ENCODE measurements at places on chromosomes 3 and 15.
A peak's percentile ranks its signal among the peaks of the same experiment; 100 is the strongest.

DNA sequence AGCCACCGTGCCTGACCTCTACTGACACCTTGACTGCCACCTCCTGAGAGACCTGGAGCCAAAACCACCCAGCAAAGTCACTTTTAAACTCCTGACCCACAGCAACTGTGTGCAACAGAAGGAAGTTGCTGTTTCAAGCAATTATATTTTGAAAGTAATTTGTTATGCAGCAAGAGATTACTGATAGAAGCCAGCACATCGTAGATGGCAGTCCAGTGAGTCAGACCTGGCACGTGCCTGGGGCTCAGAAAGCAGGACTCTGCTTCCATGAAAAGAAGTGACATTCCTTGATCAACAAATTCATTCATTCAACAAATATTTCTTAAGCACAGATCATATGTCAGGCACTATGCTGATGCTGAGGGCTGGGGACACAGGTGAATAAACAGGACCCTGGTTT, 5.7 kb upstream of the CSPG4 start:
- DNase-seq = no peak

DNA sequence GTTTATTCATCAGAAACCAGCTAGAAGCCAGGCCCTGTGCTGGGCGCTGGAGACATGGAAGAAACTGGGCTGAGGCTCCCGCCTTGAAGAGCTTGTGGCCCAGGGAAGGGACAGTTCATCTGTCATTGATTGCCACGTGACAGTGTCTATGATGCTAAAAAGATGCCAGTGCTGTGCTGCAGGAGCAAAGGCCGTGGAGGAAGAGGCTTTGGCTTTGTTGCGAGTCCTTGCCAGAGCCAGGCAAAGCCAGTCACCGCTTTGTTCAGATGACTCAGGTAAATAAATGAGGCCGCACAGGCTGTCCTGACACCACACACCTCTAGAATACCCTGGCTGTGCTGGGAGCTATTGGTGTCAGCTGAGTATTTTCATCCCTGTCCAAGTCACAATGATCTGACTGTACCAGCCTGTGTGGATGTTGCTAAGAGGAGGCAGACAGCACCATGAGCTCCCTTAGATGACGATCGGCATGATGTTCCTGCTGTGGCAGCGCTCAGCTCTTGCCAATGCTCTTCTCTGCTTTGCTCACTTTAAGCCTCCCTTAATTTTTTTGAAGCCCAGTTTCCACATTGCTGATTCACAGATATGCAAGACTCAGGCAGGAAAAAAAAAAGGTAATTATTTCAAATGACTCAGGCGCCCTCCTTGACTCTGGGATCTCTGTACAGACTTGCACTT, 77.5 kb downstream of the CCNL1 start:
- DNase-seq = no peak

GRCh38 chr3:117919621-117920020, 1115.0 kb downstream of the IGSF11 start:
- DNase-seq = no peak

DNA sequence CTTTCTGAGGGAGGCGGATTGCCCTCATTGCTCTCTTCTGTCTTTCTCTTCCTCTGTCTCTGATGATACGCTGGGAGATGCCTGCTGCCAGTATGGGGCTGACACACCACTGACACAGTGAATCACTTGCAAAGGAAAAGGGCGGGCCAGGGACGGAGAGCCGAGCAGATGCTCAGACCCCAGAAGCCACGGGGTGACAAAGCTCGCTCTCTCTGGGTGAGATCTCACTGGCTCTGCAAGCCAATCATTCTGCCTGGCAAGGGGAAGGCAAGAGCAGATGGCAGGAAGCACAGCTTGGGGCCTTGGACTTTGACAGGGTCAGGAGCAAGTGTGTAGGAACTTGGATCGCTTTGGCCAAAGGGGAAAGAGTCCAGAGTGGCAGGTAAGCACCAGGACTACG, 198.7 kb downstream of the NTRK3 start:
- DNase-seq = peak; percentile 54

DNA sequence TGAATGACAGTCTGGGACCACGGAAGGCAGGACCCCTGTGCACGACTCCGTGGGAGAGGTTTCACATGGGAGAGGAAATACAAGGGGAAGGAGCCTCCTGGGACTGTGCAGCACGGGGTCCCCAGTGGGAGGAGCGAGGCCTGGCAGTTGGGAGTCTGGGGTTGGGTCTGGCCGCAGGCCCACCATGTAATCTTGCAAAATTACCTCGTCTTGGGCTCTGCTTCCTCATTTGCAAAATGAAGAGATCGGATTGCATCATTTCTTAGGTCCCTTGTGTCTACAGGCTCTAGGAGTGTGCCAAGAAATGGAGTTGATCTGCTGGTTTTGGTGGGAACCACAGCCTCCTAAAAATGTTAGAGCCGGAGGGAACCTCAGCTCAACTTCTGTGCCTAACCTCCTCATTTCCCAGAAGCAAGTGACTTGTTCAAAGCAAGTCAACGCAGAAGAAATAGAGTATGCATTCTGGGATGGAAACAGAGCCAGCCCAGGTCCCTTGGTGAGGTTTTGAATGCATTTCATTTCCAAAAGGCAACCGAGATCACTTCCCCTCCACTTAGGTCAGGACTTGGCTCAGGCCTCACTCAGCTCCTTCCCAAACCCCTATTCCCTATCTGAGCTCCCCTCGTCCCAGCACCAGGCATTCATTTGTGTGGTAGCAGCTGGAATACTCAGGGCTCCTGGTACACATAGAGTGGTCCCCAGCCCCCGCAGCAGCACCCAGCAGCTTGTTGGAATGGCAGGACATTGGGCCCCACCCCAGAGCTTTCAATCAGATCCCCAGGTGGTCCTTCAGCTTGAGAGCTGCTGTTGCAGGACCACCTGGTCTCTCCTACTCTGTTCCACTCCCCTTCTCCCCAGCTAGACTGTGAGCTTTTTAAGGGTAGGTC, 267.7 kb downstream of the XXYLT1 start:
- DNase-seq = peak; percentile 11

DNA sequence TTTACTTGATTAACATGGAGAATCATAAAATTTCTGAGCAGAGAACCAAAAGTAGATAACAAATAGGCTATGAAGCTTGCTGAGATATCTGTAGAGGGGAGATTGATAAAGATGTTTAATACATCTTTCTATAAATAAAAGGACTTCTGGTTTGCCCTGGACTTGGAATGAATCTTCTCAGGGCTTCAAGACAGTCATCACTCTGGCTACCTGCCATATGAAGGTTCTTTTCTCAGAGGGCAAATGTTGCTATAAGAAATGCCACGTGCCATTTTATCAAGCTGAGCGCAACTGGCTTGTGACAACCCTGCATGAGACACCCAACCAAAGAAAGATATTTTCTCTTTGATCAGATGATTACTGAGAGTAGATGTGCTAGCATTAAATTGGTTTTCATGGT, 192.5 kb downstream of the WNT5A start:
- no peak for DNase-seq

DNA sequence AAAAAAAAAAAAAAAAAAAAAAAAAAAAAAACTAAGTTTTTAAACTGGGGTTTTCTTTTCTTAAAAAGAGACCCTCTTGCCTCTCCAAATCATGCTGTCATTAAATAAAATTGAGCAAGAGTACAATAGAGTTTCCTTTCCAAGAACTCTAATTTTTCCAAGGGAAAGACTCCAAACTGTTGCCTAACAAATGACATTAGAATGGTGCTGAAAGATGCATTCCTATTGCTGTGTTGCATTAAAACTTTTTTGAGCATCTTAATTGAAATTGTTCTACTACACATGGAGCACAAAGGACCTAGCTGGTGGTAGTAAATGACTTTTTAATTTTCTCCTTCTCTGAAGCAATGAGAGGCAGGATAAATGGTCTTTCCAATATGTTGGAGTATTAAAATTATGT, 469.1 kb upstream of the ARHGEF26 start:
- no peak for DNase-seq

- peak; percentile 76 for DNase-seq
Observed at GRCh38 chr15:86183596-86184491, 104.2 kb downstream of the AGBL1 start.

- DNase-seq = no peak
Observed at GRCh38 chr3:187522293-187522692, 147.9 kb downstream of the SST start.

DNA sequence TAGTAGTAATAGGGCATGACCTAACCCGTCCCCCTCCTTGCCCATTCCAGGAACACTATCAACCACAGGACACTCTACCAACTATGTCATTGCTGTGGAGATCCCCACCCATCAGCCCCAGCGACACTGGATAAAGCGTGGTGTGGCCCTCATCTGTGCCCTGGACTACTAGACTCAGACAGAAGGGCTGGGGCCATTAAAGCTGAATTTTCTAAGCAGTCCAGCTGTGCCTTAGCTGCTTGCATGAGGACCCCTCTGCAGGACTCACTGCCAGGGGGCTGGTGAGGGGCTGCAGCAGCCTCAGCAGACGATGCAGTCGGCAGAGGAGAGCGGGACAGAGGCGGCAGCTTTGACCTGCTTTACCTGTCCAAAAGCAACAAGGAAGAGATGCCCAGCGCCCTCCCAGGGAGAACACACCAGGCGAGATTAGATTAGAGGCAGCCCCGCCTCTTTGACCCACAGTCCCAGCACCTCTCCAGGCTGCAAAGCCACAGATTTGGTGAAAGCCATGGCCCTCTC, 44.6 kb downstream of the SEMA3G start:
- no peak for DNase-seq

DNA sequence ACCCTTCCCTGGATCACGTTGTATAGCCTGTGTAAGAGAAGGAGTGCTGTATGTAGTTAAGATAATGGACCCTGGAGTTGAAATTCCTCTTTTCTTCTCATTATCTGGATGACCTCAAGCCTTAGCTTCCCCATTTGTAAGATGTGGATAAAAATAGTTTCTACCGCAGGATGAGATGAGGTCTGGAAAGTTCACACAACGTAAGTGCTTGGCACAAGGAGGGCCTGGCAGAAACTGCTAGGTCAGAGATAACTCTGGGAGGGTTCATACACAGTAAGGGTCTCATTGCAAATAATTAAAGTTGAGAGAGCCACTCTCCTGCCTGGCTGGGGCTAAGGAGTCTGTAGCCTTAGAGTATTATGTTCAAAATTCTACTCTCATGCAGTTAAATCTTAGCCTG, 214.4 kb downstream of the LRTM1 start:
- no peak for DNase-seq

DNA sequence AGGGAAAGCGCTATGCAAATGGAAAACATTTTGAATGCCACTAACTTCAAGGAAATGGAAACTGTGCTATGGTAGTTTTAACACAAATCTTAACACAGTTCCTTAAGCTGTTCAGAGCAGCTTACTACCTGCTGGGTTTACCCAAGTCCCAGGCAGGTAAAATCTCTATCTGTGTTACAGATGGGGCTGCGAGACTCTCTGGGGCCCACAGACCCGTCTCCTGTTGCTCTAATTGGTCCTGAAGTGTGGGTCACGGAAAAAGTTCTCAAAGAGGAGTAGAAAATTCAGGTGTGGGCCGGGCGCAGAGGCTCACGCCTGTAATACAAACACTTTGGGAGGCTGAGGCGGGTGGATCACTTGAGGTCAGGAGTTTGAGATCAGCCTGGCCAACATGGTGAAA, 16.9 kb upstream of the ZFYVE19 start:
- no peak for DNase-seq

- DNase-seq = no peak
Observed at GRCh38 chr3:193944518-193944884, 191.4 kb upstream of the HES1 start.

- no peak for DNase-seq
Observed at GRCh38 chr3:106755336-106755735, 621.9 kb upstream of the CCDC54 start.

GRCh38 chr3:72559385-72559784, 288.9 kb downstream of the SHQ1 start:
- DNase-seq = no peak

DNA sequence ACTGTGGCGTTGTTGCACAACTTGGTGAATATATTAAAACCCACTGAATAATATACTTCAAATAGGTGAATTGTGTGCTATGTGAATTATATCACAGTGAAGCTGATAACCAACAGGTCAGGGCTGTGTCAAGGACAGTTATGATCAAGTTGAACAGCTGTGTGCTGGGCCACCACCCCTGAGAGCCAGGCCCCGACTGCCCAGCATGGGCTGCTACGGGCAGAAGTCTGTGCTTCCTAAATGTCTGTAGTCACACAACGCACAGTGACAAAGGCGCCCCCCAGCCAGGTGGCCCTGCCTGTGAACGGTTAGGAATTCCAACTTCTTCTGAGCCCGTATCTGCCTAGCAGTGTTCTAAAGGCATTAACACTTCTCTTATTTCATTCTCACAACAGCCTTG, 32.8 kb downstream of the TKT start:
- no peak for DNase-seq

- DNase-seq = no peak
Observed at GRCh38 chr3:45567730-45568172, 26.8 kb upstream of the LIMD1 start.

- DNase-seq = no peak
Observed at GRCh38 chr15:77773903-77774302, 141.2 kb upstream of the LINGO1 start.

DNA sequence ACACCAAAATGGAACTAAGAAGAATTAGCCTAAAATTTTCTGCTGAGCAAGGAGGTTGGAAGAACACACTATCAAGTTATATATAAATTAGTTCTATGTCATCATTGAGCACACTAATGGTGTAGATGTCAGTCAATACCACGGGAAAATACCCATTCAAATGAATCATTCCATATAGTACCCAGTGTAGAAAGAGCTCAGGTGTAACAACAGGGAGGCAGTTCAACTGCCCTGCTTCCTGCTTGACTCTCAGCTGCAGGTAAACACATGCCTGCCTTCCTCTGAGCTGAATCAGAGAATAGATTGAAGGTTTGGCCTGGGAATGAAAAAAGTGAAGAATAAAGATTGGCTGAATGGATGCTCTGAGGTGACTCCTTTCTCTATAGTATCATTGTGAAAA, 1088.0 kb downstream of the AGBL1 start:
- no peak for DNase-seq

GRCh38 chr3:182973047-182973446, 7.3 kb downstream of the DCUN1D1 start:
- DNase-seq = no peak

- no peak for DNase-seq
Observed at GRCh38 chr15:82140886-82141285, 95.1 kb upstream of the MEX3B start.

- DNase-seq = no peak
Observed at GRCh38 chr3:123586968-123587367, 2.1 kb upstream of the HACD2 start.

- DNase-seq = peak; percentile 92
Observed at GRCh38 chr3:30319713-30320112, 286.7 kb upstream of the TGFBR2 start.

GRCh38 chr3:23253214-23253613, 50.1 kb downstream of the UBE2E2 start:
- no peak for DNase-seq
